ENCODE measurements at places on chromosomes 1 and 21.
A peak's percentile ranks its signal among the peaks of the same experiment; 100 is the strongest.

- DNase-seq: no peak
Measured at GRCh38 chr1:16921391-16922185, at the start of gene CROCC. Gene CROCC, plus strand, starts transcription at chr1:16921931. Its CDS starts 88 bp downstream, at chr1:16922019.

GRCh38 chr1:162374406-162374805 is 2.2 kb downstream of the SPATA46 start:
- no peak for DNase-seq

DNA sequence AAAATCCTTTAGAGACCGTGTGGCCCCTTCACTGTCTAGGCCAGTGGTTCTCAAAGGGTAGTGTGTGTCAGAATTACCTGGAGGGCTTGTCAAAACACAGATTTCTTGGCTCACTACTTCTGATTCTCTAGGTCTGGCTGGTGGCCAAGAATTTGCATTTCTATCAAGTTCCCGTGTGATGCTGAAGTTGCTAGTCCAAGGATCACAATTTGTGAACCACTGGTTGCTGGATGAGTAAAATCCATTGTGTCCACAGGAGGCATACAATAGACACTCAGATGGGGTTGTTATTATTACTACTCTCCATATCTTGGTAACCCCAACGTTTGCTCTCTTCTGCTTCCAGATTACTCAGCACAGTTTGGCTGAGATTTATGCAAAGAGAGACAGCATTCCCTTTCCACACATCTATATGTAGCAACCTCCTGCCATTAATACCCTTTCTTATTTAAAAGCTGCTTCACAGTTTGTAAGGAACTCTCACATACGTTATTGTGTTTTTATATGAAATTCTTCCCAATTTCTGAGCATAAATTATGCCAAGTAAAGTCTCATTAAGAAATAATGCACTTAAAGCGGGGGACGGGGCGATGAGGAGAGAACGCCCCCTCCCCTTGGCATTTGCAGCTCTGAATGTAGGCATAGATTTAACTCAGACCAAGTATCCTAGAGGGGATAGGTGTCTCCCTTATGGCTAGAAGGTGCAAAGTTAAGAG is 720 bp upstream of the TMCC2 start:
- no peak for DNase-seq

DNA sequence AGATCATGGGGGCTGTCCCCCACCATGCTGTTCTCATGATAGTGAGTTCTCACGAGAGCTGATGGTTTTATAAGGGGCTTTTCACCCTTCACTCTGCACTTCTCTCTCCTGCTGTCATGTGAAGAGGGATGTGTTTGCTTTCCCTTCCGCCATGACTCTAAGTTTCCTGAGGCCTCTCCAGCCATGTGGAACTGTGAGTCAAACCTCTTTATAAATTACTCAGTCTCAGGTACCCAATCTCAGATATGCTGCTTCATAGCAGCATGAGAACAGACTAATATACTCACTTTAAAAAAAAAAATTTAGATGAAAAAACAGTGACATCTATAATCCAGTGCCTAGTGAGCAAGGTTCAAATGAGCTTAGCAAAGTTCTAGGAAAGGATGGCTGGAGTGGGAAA is 135.1 kb upstream of the RAB4A start:
- no peak for DNase-seq

DNA sequence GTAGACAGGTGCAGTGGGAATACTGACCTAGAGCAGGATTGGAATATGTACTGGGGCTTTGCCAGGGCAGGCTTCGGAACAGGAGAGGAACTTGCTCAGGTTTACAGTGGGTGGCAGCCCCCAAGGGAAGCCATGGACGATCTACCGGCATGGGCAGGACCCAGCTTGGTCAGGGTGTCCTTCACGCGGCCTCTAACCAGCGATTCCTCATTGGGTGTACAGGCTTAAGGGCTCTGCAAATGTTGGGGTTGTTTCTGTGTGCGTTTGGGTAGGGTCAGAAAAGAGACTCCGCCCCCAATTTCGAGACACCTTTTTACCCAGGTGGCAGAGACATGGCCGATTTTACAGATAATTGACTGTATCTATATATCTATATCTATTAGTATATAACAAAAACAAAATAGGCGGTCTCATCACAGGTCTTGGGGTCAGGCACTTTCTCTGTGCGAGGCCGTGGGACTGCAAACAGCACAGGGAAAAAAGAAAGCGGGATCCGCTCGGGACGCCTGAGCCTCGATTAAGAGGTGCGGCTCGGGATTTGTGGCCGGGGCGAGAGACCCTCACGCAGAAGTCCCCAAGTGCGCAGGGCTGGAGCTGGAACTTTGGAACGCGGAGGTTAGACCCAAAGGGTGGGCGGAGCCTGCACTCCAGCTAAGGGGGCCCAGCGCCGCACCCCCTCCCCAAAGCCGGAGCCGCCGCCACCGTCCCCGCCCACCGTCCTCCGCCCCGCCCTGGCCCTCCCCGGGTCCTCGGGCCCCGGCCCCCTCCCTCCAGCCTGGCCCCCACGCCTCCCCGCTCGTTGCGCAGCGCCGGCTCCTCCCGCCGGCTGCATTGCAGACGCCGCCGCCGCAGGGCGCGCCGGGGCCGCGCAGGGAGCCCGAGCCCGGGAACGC is 67.5 kb upstream of the VAMP3 start:
- peak; percentile 20 for DNase-seq

Measured in effector memory CD4-positive, alpha-beta T cell (primary cell).